ENCODE measurements at places on chromosomes 2 and 18. TPM values are rescaled to one million over a fixed set of nuclear protein-coding genes. Genes with fewer than 3 reads are reported as not detected.

KLF7 gene
- total RNA-seq = 28.1 TPM

FAM237A gene
- total RNA-seq = not detected

ZSWIM2 gene
- not detected for total RNA-seq

PPP1R7 gene
- 64.1 TPM for total RNA-seq

KLHL30 gene
- 0.43 TPM for total RNA-seq

LRATD1 gene
- 1.7 TPM for total RNA-seq

MYO3B gene
- total RNA-seq = not detected

TMEM169 gene
- 0.43 TPM for total RNA-seq

MAP3K19 gene
- not detected for total RNA-seq

GKN1 gene
- 0.32 TPM for total RNA-seq

DNA sequence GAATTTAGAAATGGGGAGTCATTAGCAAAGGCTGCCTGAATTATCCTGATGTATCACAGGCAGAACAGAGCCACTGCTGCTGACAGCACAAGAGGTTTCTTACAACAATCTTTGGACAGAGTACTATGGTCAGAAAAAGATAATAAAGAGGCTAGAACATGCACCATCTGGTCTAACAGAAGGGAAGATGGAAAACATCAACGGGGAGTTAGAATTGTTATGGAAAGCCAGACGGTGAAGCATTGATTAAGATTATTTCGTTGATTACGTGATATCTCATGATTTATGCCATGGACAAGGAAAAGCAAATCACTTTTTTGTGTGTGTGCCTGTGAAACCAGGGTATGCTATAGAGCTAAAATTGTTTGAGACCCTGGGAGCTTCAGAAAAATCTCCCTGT lies 409.4 kb upstream of the ETAA1 start:
- DNase-seq = peak; percentile 14

GRCh38 chr2:42653908-42654445 lies 85.5 kb downstream of the MTA3 start:
- DNase-seq = no peak

- no peak for DNase-seq
Observed at GRCh38 chr2:232802091-232802490, 25.7 kb upstream of the KCNJ13 start.

DNA sequence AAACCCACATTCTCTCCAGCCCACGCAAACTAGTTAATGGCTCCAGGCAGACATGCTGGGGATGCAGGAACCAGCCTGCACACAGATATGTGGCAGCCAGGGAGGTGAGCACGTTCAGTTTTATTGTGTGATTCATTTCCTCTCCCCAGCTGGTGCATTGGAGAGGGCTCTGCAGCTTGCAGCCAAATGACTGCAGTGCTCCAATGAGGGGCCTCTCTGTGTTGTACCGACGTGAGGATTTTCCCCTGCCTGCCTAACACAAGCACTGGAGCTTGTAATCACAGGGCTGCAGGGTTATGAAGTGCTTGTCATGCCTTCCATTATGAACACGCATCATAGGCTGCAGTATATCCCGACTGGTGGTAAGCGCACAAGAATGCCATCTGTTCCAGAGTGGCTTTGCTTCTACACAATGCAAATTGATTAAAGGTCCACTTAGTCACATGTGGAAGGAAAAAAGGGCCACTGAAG lies 92.3 kb upstream of the THUMPD2 start:
- DNase-seq = peak; percentile 75

- DNase-seq = no peak
Observed at GRCh38 chr2:229269146-229269545, 1.9 kb downstream of the PID1 start.

- peak; percentile 14 for DNase-seq
Observed at GRCh38 chr2:184769023-184769422, 170.7 kb downstream of the ZNF804A start.

GRCh38 chr2:203679401-203679800 lies 27.0 kb upstream of the CD28 start:
- no peak for DNase-seq

- no peak for DNase-seq
Observed at GRCh38 chr2:171260471-171261424, 100.1 kb upstream of the TLK1 start.

GRCh38 chr2:134249755-134250154 lies 4.1 kb upstream of the MGAT5 start:
- no peak for DNase-seq

DNA sequence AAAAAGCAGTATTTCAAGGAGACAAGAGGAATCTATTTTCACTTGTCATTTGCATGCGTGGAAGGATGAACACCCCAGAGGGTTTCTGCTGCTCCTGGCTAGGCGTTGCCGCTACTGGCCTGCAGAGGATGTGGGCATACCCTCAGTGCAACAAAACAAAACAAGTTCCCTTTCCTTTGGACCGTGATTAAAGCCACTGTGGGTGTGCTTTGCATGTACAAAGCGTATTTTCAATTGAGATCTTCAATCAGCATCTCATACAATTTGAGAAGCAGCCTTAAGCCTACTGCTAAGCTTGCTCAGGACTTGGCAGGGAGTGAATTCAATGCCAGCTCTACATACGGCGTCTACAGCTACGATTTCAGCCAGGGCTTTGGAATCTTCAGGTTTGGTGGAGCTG lies 298.4 kb downstream of the LPIN1 start:
- DNase-seq = no peak

DNA sequence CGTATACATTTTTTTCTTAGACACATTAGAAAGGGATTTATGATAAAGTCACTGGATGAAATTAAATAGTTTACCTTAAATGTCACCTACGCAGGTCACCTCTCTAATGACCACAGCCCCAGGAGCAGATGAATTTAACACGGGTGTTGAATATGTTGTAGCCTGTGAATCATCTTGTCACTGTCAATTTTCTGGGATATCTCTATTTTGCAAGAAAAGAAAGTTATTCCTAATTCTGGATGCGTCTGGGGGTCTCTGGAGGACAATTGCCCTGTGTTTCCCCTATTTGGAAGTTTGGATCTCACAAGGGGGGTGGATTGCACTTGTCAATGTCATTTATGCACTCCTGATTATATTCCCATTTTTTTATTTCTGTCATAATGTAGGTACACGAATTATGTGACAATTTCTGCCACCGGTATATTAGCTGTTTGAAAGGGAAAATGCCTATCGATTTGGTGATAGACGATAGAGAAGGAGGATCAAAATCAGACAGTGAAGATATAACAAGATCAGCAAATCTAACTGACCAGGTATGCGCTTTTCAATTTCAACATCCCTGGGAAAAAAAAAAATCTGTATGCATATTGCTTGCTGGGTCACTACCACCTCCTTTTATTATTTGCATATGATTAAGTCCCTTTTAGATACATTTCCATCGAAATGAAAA lies 7.7 kb downstream of the MEIS1 start:
- peak; percentile 28 for DNase-seq

DNA sequence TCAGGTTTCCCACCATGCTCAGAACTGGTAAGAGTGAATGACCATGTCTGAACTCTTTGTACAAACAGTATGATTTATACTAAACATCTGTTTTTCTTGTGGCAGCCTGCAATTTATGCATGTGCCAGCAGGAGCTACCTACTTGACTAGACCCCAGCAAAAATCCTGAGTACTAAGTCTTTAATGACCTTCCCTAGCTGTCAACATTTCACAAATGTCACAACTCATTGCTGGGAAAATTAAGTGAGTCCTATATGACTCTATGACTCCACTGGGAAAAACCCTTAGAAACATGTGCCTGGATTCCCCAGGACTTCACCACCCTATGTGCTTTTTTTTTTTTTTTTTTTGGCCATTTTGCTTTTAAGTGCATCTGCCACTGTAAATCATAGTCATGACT lies 1225.8 kb downstream of the SUCLG1 start:
- no peak for DNase-seq

DNA sequence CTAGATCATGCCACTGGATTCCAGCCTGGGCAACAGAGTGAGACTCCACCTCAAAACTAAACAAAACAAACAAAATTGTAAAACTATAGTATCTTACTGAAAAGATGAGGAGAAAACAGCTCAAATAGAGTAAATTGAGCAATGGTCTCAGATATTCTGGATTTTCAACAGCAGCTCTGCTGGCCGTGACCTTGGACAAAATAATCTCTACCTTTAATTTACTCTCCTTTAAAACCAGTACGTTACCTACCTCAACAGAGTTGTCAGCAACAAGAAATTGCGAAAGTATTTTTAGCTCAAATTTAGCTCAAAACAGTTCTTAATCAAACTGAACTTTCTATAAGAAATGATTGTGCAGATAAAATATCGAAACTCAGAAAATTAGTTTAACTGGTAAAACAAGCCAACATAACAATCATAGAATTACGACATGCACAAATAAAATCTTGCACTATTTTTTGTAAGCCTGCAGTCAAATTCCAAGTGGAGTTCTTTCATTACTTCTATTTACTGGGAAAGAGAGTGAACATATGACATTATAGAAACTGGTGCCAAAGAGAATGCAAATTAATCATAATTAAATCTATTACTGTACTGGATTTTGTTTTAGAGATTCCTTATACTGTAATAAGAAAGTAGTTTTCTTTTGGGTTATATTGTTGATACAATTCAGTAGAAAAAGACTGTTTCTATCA lies 40.8 kb downstream of the TRIP12 start:
- no peak for DNase-seq

GRCh38 chr18:42005782-42006181 lies 50.7 kb downstream of the PIK3C3 start:
- DNase-seq = no peak

DNA sequence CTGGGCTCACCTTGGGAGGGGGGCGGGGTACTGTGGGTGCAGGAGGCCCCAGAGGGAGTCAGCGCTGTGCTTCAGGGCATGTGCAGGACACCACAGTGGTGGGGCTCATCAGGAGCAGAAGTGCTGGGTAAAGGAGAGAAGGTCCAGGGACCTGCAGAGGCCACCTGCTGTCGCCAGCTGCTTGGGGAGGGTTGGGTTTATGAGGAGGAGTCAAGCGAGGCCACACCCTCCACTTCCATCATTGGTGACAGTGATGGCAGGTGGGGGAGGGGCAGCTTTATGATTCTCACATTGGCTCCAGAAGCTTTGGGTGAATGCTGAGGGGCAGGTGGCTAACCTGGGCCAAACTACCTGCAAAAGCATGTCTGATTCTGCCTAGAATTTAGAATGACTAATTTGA lies 392.6 kb downstream of the HRH4 start:
- no peak for DNase-seq

- no peak for DNase-seq
Observed at GRCh38 chr2:127071901-127072328, 35.0 kb downstream of the BIN1 start.

DNA sequence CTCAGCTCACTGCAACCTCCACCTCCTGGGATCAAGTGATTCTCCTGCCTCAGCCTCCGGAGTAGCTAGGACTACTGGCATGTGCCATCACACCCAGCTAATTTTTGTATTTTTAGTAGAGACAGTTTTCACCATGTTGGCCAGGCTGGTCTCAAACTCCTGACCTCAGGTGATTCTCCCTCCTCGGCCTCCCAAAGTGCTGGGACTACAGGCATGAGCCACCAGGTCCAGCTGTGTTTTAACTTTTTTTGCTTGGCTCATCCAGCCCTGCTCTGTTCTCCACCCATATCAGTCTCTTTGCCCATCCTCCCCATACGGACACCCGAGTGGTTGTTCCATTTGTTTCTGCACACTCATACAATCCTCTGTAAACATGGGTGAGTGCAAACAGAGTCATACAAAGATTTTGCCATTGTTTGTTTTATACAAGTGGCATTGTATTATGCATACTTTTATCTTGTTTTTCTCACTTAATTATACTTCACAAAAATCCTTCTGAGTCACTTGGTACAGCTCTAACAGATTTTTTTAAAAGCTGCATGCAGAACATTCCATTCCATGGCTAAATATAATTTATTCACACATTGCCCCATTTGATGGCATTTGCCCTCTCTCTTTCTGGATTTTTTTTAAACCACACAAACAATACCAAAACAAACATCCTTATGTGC lies 5.3 kb downstream of the APOB start:
- peak; percentile 29 for DNase-seq

GRCh38 chr18:22840606-22841144 lies 92.5 kb upstream of the RBBP8 start:
- DNase-seq = no peak

- DNase-seq = no peak
Observed at GRCh38 chr2:225137971-225138370, 95.7 kb upstream of the DOCK10 start.

DNA sequence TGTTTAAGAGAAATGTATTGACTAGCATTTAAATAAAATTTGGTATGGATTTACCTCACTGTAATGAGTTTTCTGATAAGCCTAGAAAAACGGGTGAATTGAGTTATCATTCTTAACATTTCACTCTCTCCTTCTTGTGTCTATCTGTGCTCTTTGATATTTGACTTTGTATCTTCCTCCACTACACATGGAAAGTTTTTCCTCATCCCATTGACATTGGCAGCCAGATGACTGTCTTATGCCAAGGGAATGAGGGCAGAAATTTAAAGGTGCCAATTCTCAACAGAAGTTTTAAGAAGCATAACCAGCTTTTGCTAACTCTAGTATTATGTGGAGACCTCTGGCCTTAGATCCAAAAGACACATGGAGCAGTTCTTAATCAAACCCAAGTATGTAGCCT lies 376.6 kb downstream of the DSEL start:
- DNase-seq = no peak

GRCh38 chr18:68177807-68178702 lies 536.9 kb downstream of the TMX3 start:
- peak; percentile 97 for DNase-seq

DNA sequence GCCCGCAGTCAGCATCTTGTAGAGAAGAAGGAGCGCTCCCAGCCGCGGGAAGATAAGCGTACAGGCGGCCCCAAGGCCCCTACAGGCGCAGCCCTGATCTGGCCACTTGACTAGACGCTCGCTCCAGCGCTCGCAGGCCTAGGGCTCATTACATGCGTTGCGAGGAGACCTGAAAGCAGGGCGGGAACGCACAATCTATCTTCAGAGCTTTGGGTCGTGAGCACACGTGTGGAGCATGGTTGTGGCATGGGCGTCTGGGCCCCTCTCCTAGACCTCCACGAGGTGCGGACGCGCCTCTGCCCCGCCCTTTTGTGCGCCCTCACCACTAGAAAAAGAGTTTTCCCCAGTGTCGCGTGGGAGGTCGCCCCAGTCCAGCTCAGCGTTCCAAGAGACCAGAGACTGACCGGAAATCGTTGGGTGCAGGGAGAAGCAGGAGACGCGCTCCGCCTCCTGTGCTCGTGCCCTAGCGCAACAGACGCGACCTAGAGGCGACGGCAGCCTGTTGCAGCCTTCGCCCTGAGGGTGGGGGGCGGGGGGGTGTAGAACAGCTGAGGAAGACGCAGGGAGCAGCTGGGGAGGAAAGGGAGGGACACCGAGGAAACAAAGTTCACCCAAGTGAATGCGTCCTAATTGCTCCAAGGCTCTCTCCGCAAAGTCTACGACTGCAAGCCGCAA lies 12.6 kb downstream of the NR4A2 start:
- DNase-seq = no peak

DNA sequence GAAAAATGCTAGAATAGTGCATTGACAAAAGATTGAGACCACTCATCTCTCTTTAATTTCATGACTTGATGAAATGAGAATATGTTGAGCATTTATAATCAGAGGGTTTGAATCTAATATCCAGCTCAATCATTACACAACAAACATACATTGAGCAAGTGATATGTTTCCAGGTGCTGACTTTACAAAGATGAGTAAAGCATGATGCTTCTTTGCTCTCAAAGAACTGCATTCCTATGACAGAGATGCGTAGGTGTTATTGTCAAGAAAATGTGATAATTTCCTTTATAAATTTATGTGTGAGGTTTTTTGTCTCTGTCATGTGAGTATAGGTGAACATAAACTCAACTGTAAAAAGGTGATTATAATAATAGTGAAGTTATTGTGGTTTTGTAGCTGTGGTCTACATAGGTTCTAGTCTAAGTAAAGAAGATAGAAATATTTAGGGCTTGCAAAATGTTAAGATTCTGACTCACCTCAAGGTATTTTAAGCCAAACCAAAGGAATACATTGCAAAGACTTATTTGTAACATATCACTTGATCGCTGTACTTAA lies 389.8 kb downstream of the GALNT13 start:
- no peak for DNase-seq
